ENCODE measurements at places on chromosomes 16 and 17.

- DNase-seq, result no peak
Measured at GRCh38 chr16:23498863-23499262, 11.4 kb downstream of the GGA2 start.

DNA sequence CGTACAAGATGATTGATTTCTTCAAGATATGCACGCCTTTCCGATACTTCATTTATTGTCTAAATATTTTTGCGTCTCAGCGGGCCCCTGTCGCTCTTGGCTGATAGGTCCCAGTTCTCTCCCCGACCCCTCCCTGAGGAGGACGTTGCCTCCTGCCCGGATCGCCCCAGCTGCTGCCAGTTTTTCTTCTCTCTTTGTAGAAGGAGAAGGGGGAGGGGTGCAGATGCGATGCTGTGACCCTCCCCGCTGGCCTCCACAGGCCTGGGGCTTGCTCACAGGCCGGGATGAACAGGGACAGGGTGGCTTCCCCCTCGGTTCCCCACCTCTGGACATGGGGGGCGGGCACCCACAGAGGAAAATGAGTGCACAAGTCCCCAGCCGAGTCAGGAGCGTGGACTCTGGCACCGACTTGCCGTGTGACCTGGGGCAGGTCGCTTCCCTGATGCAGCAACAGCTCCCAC is 53.6 kb upstream of the ZC3H18 start:
- no peak for DNase-seq

DNA sequence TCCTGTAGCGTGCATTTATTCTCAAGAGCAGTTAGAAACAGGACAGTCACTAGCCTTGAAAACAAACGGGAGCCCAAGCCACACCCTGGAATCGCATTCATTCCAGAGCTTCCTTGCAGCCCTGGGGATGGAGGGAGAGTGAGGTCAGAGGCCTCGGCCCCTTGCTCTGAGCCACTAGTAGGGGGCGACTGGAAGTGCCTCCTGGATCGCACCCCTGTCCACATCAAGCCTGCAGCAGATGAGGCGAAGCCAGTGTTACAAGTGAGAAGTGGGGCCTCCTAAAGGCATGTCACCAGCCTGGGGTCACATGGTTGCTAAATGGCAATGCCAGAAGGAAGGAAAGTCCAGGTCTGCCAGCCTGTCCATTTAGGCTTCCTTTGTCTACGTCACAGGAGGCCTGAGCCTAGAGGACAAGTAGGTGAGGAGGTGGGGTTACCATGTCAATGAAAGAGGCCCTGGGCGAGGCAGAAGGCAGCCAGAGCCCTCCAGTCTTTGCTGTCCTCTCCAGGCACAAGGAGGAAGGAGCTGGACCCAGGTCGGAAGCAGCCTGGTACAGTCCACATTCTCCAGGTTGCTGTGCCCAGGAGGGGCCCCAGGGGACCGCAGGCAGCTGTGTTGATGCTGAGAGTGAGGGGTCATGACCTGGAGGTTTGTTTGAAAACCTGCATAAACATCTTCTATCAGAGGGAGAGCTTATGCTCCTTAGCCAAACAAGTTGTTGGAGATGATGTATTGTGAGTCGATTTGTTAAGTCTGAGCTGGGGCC is 3.0 kb upstream of the RCVRN start:
- peak; percentile 57 for DNase-seq

GRCh38 chr16:85683363-85683762 is 5.4 kb downstream of the GINS2 start:
- DNase-seq, result no peak

GRCh38 chr16:64381979-64382378 is 739.9 kb downstream of the CDH11 start:
- no peak for DNase-seq

GRCh38 chr16:79805621-79806020 is 205.1 kb upstream of the MAF start:
- no peak for DNase-seq

DNA sequence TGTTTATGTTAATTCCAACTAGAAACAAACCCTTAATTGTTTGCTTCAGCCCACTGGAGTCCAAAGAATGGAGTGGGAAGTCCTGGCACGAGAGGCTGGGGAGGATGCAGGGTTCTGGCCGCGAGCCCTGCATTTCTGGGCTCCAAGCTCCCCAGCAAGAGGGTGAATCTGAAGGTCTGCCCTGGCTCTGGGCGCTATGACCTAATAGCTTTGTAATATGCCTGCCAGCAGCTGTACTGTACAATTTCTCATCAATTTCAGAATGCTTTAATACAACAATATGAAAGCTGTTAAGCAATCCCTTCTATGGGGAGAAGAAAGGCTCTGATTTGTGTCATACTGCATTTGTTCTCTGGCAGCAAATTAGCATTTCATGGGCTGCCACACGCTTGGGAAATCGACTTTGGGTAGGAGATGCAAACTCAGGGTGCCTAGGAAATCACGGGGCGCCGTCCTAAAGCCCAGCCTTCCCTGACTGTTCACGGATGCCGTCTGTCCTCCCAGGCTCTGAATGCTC is 43.8 kb downstream of the NDEL1 start:
- no peak for DNase-seq

DNA sequence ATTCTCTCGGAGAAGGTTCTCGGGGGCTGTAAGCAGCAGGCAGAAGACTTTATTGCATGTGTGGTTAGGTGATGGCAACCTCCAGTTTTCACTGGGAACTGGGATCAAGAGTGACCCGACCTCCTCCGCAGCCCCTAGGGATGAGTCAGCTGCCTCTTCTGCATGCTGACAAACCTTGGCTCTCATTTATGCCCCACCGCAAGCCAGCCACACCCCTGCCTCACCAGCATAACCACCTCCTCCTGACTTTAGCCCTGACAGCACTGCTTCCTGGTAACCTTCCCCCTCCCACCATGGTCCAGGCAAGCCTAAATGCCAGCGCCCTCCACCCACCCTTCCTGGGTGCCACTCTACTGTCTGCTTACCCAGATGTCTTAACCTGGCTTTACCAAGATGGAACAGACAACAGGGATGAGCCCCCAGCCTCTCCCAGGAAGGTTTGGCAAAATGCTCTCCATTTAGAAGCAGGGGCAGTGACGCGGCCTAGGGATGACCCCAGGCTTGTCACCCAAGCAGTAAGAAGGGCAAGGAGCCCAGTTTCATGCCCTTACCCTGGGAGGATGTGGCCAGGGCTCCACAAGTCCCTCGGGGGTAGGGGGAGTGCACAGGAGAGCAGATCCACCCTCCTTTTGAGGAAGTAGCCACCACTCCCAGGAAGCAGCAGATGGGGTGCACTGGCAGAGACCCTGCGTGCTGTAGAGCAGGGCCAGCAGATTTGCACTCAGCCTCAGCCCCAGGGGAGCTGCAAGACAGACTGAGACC is 73.5 kb downstream of the GOSR1 start:
- DNase-seq, result no peak

DNA sequence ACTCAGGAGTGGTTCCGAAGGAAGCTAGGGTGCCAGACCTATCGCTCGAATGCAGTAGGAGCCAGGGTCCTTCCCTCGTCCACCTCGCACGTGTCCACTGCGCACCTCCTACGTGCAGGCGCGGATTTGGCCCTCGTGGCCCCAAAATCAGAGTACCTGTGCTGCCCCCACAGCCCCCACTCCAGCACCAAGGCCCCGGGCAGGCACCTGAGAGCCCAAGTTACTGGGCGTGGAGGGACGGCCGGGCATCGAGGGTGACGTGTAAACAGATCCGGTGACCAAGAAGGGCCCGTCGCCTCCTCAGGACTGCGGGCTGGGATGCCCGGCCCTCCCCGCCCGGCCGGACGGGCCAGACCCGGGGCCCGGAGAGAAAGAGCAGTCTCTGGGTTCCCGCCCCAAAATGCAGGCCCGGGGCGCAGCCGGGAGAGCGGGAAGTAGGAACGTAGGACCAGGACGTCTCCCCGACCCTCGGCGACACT is 492 bp downstream of the SLC25A39 start:
- DNase-seq, result no peak

DNA sequence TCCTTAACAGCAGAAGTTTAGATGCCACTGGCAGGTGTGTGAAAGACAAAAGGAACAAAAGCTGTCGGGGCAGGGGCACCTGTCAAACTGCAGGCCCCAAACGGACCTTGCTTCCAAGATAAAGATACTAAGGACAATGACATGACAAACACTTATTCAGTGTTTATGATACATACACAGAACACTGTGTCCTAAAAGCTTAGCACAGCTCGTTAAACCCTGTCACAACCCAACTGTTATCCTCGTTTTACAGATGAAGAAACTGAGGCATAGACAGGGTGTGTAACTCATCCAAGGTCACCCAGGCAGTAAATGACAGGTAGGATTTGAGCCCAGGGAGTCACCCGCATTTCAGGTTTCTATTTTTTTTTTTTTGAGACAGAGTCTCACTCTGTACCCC is 9.6 kb downstream of the SDK2 start:
- DNase-seq, result no peak

DNA sequence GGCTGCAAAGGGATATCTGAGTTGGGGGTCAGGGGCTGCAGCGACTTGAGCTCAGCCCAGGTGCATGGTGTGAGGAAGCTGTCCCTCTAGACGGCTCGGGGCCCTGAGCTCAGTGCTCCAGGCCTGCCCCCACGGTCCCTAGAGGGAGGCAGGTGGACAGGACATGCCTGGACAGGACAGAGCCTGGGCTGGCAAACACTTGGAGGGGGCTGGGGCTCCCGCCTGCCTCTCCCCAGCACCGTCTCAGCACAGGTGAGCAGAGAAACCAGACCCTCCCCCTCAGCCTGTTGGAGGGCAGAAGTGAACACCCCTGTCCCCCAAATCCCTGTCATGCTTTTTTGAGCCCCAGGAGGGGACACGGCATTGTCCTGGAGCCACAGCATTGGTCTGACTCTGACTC is 11.4 kb upstream of the SLC38A10 start:
- DNase-seq, result no peak

GRCh38 chr16:1078579-1079021 is 6.1 kb downstream of the SSTR5 start:
- DNase-seq, result peak; percentile 87

DNA sequence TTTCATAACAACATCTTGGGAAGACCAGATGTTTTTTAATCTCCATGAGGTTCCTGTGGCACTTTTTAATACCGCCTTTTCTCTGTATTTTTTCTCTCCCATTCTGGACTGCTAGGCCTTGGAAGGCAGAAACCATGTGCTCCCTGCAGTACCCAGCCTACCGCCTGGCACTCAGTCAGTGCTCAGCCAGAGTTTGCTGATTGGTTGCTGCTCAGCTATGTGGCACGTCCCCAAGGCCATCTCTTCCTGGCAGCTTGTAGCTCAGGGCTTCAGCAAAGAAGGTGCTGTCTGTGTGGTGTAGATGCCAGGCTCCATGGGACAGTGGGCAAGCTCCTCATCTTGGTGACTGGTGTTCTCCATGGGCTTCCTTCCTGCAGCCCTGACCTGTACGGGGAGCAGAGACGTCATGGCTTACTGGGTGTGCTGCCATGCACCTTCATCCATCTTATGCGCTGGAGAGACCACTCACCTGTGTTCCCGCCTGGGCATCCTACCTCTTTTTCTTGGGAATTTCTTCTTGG is 86.7 kb downstream of the CLEC16A start:
- no peak for DNase-seq
